ENCODE measurements at places on chromosomes 2 and 18. TPM values are rescaled to one million over a fixed set of nuclear protein-coding genes. Genes with fewer than 3 reads are reported as not detected.

TBC1D8 gene
- 4.4 TPM for total RNA-seq

KCNS3 gene
- total RNA-seq: 2.7 TPM

ST3GAL5 gene
- total RNA-seq: 3.9 TPM

CCNT2 gene
- total RNA-seq: 7.2 TPM

SLC5A7 gene
- not detected for total RNA-seq

THSD7B gene
- total RNA-seq: not detected

UBXN4 gene
- total RNA-seq: 24.2 TPM

GALR1 gene
- not detected for total RNA-seq

RUFY4 gene
- total RNA-seq: not detected

BCL2 gene
- 3.9 TPM for total RNA-seq

MYO3B gene
- not detected for total RNA-seq

LAMA1 gene
- total RNA-seq: 6.2 TPM

CFC1 gene
- not detected for total RNA-seq

ALPI gene
- total RNA-seq: not detected

SCN9A gene
- 13.6 TPM for total RNA-seq

ZNF804A gene
- total RNA-seq: 3.7 TPM

LRRC30 gene
- not detected for total RNA-seq

UGT1A5 gene
- not detected for total RNA-seq

DLGAP1 gene
- total RNA-seq: 0.34 TPM

NPHP1 gene
- 8.4 TPM for total RNA-seq

SPDYA gene
- total RNA-seq: 0.17 TPM

POTEF gene
- not detected for total RNA-seq

CAPN14 gene
- total RNA-seq: under 0.01 TPM

TEX44 gene
- not detected for total RNA-seq

MEP1B gene
- total RNA-seq: not detected

SCYGR6 gene
- total RNA-seq: not detected

DOK6 gene
- 0.17 TPM for total RNA-seq

CPS1 gene
- 18.5 TPM for total RNA-seq

APLF gene
- total RNA-seq: 2.2 TPM

C2orf80 gene
- not detected for total RNA-seq

Data from bronchus fibroblast of lung (primary cell).